Suppressor macrophage treated with lipopolysaccharide for 1 hour (primary cell): ENCODE measurements at places on chromosomes 11 and 22.

DNA sequence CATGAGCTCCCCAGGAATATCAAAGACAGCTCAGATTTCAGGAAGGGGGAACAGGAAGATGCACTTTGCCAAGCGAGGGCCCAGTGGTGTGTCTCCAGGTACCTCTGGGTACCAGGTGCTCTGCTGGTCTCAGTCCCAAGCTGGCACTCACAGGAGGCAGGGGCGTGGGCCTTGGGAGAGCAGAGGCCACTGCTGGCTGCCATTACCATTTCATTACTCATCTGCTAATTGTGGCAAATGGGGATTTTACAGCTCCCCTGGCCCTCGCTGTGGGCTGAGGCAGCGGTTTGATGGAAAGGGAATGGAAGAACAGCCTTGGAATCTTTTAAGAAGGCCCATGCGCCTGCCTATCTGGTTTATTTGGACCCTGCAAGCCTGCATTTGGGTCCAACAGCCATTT is 192.0 kb upstream of the NAV2 start:
- DNase-seq = no peak

DNA sequence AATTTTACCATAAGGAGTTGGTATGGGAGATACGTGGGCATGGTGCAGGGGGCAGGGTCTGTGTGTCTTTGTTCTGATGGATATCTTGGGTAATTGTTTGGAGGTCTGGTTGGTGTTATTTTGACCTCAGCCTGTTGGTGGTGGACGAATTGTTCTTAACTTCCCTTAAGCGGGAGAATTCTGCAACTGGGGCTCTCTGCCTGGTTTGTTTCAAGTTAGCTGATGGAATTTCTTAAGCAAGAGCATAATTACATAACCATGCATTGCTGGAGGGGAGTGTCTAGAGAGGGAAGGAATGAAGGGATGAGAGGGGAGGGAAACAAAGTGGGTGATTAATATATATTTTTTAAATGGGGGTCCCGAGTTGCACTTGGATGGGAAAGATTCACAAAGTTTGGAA is 908.5 kb upstream of the RAG2 start:
- no peak for DNase-seq

GRCh38 chr11:10451426-10452116 is 3.5 kb upstream of the AMPD3 start:
- DNase-seq = peak; percentile 38

DNA sequence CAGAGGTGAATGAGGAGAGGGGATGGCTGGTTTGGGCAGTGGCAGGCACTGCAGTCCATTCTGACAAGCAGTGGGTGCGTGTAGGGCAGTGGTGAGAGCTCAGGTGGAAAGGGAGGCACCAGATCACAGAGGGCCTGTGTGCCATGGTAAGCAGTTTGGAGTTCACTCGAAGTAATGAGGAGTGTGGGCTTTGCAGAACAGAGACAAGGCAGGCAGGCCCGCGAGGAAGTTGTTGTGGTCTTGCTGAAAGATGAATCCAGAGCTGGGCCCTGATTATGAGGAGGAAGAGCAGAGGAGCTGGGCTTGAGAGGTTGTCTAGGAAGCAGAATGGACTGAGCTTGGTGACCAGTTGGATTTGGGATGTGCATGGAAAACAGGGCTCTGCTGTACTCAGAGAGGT is 1.6 kb upstream of the DNAJB13 start:
- DNase-seq = no peak

DNA sequence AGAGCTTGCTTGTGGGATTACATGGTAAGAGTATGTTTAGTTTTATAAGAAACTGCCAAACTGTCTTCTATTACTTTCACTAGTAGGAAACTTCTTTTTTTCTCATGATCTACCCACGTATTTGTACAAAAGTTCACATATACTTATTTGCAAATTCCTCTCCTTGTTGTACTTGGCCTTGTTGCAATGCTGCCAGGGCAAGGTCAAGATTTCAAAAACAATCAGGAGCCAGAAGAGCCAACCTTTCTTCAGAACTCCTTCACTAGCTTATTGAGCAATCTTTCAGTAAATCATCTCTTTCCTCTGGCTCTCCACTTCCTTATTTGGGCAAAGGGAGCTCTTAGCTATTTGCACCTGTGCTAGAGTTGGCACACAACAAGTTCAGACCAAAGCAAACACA is 9.7 kb downstream of the SRSF8 start:
- no peak for DNase-seq
